ENCODE measurements at places on chromosomes 13 and 19.

- no peak for DNase-seq
Observed at GRCh38 chr19:38596057-38596981, 21.4 kb downstream of the MAP4K1 start.

DNA sequence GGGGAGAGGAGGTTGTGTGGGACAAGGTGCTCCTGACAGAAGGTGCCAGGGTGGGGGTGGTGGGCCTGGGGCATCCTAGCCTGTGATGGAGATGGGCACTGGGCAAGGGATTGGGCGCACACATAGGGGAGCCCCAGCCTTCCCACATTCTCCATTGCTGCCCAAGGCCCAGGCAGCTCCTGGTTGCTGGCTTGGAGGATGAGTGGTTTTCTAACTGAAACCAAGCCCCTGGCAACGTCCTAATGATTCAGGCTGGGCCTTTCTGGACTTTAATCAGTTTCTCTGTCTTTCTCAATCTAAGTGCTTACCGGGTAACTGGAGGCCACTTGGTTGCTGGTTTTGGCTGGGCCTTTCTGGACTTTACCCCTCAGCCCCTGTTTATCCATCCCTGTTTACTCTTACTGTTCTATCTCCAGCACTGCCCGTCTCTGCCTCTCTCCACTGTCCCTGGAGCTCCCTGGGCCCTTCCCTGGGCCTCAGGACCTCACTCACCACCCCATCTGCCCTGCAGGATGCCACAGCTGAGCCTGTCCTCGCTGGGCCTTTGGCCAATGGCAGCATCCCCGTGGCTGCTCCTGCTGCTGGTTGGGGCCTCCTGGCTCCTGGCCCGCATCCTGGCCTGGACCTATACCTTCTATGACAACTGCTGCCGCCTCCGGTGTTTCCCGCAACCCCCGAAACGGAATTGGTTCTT, 354 bp downstream of the CYP4F3 start:
- DNase-seq = no peak

GRCh38 chr13:47774671-47774994, 226.4 kb downstream of the SUCLA2 start:
- no peak for DNase-seq

- DNase-seq = no peak
Observed at GRCh38 chr19:55352040-55352439, 2.5 kb downstream of the COX6B2 start.

DNA sequence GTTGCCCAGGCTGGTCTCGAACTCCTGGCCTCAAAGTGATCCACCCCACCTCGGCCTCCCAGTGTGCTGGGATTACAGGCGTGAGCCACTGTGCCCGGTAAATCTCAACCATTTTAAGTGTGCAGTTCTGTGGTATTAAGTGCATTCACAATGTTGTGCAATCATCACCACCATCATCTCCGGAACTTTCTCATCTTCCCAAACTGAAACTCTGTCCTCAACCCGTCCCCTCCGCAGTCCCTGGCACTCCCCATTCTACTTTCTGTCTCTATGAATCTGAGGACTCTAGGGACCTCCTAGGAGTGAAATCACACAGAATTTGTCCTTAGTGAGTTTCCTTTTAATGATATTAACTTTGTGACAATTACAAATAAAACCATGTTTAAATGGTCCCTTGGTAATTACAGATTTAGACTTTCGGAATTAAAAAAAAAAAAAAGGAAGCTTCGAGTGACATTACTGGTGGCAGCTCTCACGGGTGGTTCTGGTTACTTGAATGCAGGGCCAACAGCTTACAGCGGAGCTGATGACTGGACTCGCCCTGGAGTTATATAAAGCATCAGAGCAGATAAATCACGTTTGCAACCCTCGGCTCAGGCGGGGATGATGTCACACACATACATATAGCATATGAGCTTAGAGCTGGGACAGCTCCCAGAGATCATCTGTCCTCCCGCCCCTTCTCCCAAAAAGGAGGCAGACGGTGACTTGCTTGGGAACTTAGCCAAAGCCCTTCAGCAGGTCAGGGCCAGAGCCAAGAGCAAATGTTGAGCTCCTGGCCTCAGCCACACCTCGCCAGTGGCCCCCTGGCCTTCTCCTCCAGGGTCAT, 89.8 kb downstream of the ZNF557 start:
- no peak for DNase-seq

DNA sequence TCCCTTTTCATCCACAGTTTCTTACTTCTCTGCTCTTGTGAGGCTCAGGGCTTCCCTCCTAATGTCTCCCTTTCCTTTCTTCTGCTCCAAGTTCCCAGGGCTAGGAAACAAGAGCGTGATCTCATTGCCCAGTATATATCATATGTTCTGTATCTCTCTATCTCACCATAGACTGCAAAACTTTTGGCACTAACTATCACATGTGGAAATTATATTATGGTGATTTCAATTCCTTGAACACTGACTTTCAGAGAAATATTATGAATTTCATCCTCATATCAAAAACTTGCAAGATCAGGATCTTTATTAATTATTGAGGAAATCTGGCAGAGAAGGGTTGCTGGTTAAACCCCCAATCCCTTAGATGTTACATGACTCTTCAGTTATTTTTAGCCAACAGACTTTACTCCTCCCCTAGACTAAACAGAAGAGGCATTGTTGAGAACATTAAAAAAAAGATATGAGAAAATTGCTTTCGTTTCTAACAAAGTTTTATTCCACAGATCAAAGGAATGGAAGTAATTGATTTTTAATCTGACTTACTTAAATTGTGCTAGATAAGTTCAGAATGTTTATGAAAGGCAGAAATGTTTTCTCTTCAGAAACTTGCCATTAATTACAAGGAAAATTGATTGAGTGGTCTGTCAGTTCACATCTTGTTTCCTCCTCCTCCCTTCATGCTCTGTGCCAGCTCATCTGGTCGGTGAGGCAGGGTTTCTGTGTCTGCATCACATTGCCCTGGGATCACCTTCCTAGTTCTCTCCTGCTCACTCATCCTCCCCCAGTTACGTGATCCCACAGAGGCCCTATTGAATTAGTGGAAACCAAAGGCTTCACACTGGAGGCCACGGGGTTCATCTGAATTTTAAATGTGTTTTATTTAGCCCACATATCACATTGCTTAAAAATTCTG, 378.5 kb downstream of the LMO7 start:
- no peak for DNase-seq

DNA sequence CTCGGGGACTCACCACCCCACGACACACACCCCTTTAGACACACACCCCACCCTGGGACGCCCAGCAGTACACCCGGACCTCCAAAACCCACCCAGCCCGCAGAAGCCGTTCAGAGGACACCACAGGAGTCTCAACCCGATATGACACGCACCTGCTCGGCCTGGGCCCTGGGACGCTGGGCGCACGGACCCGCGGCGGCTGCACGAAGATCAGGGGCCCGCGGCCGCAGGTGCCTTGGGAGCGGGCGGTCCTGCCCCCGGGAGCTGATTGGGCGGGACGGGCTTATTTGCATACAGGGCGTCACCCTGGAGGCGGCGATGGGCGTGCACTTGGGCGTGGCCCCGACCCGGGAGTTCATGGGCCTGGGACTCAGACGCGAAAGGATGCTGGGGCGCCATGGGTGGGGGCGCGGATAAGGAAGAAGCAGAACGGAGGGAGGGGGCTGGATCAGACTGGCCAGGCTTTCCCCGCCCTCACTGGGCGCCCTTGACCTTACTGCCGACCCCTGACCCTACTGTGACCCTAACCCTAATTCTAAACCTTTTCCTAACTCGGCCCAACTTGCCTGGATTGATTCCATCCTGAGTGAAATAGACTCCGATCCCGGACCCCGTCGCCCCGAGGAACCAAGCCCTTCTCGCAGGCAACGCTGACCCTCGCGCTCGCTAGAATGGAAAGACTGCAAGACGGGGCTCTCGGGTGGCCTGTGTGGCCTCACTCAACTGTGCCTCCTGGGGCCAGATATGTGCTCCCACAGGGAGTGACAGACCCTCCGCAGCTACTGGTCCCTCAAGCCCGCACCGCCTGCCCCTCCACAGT, at the start of gene MEF2B:
TSS of gene MEF2B (minus strand) at position 211 of the 820 bp plus-strand sequence. CDS start 19,528 bp downstream, outside the sequence.
- DNase-seq = no peak

- no peak for DNase-seq
Observed at GRCh38 chr13:42878721-42879120, 97.3 kb downstream of the FAM216B start.

DNA sequence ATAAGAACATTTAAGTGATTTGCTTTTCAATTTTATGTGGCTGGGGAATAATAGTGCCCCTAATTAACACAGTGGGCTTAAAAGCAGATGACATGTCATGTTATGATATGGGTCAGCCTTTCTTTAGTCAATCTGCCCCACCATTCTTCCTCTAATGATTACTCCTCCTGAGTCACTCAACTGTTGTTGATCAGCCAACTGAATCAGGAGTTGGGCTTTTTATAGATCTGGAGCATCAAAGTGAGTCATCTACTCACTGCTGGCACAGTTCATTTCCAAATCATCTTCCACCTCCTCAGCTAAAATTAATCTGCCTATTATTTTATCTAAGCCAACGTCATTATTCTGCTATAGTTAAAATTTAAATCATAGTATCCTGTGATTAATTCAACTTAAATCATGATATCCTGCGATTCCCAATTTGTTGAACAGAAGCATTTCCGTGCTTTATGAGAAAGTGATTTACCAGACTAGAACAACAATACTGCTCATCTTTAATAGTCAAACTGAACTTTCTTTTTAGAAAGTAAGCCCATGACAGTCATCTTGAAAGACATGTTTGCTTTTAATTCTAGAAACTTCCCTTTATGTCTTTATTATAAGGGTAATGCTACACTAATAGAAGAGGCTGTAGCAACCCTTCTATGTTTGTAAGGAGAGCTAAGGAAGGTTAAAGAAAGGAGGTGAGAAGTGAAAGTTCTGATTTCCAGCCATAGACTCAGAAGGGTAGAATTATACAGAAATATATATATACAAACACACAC, 551.4 kb downstream of the TBC1D4 start:
- peak; percentile 26 for DNase-seq
